ENCODE measurements at places on chromosomes 3 and 15. TPM values are rescaled to one million over a fixed set of nuclear protein-coding genes. Genes with fewer than 3 reads are reported as not detected.

Gene CPNE9
- total RNA-seq: 0.29 TPM

Gene BFSP2
- total RNA-seq: not detected

Gene XCR1
- not detected for total RNA-seq

Gene PLA1A
- total RNA-seq: not detected

Gene PRSS50
- not detected for total RNA-seq

Gene PARP6
- total RNA-seq: 80.9 TPM

Gene TMIE
- not detected for total RNA-seq

Gene MED12L
- total RNA-seq: 1.7 TPM

Gene RPSA
- total RNA-seq: 1,468 TPM

Gene IL5RA
- not detected for total RNA-seq

Gene QRICH1
- 145 TPM for total RNA-seq

Gene HTR3E
- not detected for total RNA-seq
